Fibroblast of lung (primary cell): ENCODE measurements at places on chromosomes 2 and 18. TPM values are rescaled to one million over a fixed set of nuclear protein-coding genes. Genes with fewer than 3 reads are reported as not detected.

The ZSWIM2 gene
- under 0.01 TPM in 1 of 2 replicates, not detected in the other for total RNA-seq

The SP140 gene
- total RNA-seq, result 0.26 and 0.33 TPM in 2 replicates

DNA sequence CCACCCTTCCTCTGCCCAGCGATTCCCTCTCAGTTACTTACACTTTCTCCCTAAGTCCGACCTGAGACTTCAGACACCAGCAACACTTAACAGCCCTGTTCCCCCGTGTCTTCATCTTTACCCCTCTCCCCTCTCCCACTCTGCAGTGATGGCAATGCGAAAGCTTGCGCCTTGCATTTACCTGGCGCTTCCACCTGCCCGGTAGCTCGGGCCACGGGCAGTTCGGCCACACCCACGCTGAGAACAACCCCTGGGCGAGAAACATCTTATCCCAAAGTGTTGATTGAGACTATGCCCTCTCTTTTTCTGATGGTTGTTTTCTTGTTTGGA lies 558 bp downstream of the DNAJC10 start:
- DNase-seq, result no peak

DNA sequence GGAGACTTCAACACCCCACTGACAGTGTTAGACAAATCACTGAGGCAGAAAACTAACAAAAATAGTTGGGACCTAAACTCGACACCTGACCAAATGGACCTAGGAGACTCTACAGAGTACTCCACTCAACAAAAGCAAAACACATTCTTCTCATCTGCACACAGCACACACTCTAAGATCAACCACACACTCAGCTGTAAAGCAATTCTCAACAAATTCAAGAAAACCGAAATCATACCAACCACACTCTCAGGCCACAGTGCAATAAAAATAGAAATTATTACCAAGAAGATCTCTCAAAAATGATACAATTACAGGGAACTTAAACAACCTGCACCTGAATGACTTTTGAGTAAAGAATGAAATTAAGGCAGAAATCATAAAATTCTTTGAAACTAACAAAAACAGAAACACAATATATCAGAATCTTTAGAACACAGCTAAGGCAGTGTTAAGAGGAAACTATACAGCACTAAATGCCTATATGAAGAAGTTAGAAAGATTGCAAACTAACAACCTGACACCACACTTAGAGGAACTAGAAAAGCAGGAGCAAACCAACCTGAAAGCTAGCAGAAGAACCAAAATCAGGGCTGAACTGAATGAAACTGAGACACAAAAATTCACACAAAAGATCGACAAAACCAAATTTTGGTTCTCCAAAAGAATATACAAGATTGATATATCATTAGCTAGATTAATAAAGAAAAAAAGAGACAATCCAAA lies 46.3 kb downstream of the RTTN start:
- no peak for DNase-seq

- no peak for DNase-seq
These were observed 48.1 kb upstream of the PKDCC start for GRCh38 chr2:41999592-42000281.

GRCh38 chr2:189544318-189545042 lies 36.1 kb downstream of the SLC40A1 start:
- DNase-seq, result no peak

- DNase-seq, result no peak
These were observed 369.9 kb downstream of the LPIN1 start for GRCh38 chr2:12116228-12116750.

GRCh38 chr2:31018280-31018679 lies 120.0 kb downstream of the GALNT14 start:
- DNase-seq, result no peak

DNA sequence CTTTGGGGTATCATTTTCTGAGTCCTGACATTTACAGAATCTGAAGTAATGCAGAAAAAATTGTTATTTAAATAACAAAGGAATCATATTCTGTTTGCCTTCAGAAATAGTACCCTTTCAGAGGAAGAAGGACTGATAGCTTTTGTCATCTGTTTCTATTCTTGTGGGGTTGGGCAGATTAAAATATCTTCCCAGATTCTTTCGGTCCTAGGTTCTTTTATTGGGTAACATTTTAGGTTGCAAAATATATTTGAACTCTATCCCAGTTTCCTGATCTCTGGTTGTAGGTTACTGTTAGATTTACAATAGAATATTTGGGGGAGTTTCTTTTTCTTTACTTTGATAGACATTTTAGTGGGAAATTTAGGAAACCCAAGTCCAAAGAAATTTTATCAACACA lies 550.5 kb downstream of the SPAG16 start:
- DNase-seq, result peak; percentile 32
